Spinal cord (tissue), 10 donors: ENCODE measurements at places on chromosomes 1 and 21. TPM values are rescaled to one million over a fixed set of nuclear protein-coding genes. Genes with fewer than 3 reads are reported as not detected.

The DYNLT4 gene
- 0.95 TPM for polyA plus RNA-seq

The TMEM9 gene
- 145 TPM for polyA plus RNA-seq

The BCAN gene
- 973 TPM for polyA plus RNA-seq

The PYHIN1 gene
- not detected for polyA plus RNA-seq

The GJA5 gene
- polyA plus RNA-seq = 5.5 TPM

The RGSL1 gene
- polyA plus RNA-seq = not detected

The ZNF496 gene
- 31.6 TPM for polyA plus RNA-seq

- H3K4me1 ChIP-seq = peaks cover 3% of the 10 kb centered on the region
- H3K4me3 ChIP-seq = no peak overlapping the region
- no peak for DNase-seq
- H3K27ac ChIP-seq = no peak overlapping the region
Observed at GRCh38 chr1:116891396-116892079, 18.2 kb upstream of the PTGFRN start.

DNA sequence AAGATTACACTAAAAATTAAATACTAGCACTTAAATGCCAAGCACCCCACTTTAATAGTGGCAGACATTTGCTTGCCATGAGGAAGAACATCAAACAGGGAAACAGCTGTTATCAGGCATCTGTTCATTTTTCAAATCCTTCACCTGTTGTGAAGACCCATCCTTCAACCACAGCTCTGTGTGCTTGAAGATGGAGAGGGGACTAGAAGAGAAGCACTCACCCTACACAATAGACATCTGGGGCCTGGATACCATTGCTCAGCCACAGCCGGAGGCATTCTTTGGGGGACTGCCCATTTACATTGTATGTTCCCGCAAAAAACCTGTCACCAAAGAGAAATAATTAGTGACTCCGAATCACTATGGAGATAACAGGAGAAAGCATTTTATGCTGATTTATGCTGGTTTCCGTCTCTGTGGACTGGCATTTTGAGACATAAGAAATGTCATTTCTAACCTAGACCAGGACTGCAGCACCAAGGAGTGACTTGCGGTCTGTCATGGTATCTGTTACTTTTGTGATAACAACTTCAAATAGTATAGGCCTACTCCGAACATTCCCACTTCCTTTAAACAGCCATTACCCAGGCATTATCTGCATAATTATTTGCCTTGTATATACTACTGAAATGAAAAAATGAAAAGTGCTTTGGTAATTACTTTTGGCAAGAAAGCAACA, 28.8 kb upstream of the MTF1 start:
- no peaks in the 10 kb centered on the region for H3K4me1 ChIP-seq
- H3K27ac ChIP-seq = no peak overlapping the region
- H3K36me3 ChIP-seq = peaks cover 29% of the 10 kb centered on the region
- DNase-seq = no peak
- no peak overlapping the region for H3K4me3 ChIP-seq

- H3K27ac ChIP-seq = no peak overlapping the region
- no peak for DNase-seq
- H3K36me3 ChIP-seq = no peaks in the 10 kb centered on the region
Observed at GRCh38 chr1:87089070-87089736, 174.8 kb downstream of the HS2ST1 start.

GRCh38 chr21:34807146-34807880, 138.5 kb downstream of the CLIC6 start:
- no peaks in the 10 kb centered on the region for H3K36me3 ChIP-seq
- H3K27me3 ChIP-seq = no peaks in the 10 kb centered on the region
- H3K4me3 ChIP-seq = no peak overlapping the region
- no peak overlapping the region for H3K27ac ChIP-seq
- DNase-seq = no peak

DNA sequence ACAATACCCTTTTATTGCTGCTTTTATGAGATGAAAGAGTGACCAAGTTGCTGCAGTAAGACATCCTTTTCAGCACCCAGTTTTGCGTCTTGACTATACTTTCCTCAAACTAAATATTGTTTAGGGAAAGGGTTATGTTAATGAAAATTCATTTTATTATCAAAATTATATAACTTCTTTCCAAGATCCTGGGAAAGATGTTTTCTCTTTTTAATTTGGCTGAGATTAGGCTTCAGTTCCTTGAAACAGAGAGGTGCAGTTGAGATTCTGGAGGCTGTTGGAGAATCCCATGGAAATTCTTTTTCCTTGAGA, 91.6 kb upstream of the KCNA3 start:
- H3K4me1 ChIP-seq = no peaks in the 10 kb centered on the region
- no peak overlapping the region for H3K27ac ChIP-seq
- peaks cover 15% of the 10 kb centered on the region for H3K27me3 ChIP-seq
- H3K36me3 ChIP-seq = no peaks in the 10 kb centered on the region
- DNase-seq = no peak

DNA sequence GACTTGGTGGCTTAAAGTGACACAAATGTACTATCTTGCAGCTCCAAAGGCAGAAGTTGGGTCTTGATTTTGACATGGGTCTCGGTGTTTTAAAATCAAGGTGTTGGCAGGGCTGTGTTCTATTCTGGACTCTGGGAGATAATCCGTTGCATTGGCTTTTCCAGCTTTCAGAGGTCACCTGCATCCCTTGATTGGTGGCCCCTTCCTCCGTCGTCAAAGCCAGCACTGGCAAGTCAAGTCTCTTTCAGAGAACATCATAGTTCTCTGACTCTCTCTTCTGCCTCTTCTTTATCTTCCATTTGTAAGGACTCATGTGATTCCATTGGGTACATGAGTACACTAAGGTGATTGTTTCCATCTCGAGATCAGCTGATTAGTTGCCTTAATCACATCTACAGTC, 172.1 kb downstream of the CAMTA1 start:
- H3K27me3 ChIP-seq = peaks cover 2% of the 10 kb centered on the region
- H3K4me3 ChIP-seq = no peak overlapping the region
- peaks cover 78% of the 10 kb centered on the region for H3K4me1 ChIP-seq
- no peaks in the 10 kb centered on the region for H3K36me3 ChIP-seq

DNA sequence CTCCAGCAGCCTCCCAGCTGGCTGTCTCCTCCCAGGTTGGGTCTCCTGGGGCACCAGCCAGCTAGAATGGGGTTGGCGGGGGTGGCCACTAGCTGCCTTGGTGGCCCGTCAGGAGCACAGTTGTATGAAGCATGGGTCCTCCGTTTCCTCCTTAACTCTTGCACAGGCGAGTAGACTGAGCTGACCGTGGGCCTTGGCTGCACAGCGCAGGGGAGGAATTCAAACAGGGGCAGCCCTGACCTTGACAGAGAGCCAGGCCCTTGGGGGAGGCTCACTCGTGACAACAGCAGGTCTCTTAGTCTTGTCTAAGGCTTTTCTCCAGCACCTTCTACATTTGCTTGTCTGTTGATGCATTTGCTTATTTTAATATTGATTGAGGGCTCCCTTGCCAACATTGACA, 114.1 kb downstream of the PRDM2 start:
- no peaks in the 10 kb centered on the region for H3K4me1 ChIP-seq
- no peak for DNase-seq
- peaks cover 27% of the 10 kb centered on the region for H3K36me3 ChIP-seq
- H3K4me3 ChIP-seq = no peak overlapping the region
- no peak overlapping the region for H3K27ac ChIP-seq
